Calu3 (cell line): ENCODE measurements at places on chromosomes 1 and 21. TPM values are rescaled to one million over a fixed set of nuclear protein-coding genes. Genes with fewer than 3 reads are reported as not detected.

The SMPDL3B gene
- total RNA-seq: 9.7 and 13.0 TPM in 2 replicates

The TMEM82 gene
- not detected in 2 replicates for total RNA-seq

The TBCE gene
- total RNA-seq: 19.0 and 31.3 TPM in 2 replicates

The SLC45A1 gene
- 0.73 TPM in 2 replicates for total RNA-seq
